K562 (cell line): ENCODE measurements at places on chromosomes 5 and 9. TPM values are rescaled to one million over a fixed set of nuclear protein-coding genes. Genes with fewer than 3 reads are reported as not detected.

Gene PAEP
- total RNA-seq, result 0.51 and 0.69 TPM in 2 replicates

Gene TSSK1B
- total RNA-seq, result not detected in 2 replicates

Gene PDCD1LG2
- not detected in 2 replicates for total RNA-seq

Gene ZNF474
- 0.16 and 0.25 TPM in 2 replicates for total RNA-seq

Gene PPP2R2B
- not detected in 2 replicates for total RNA-seq

Gene CD72
- 0.25 and 0.55 TPM in 2 replicates for total RNA-seq

Gene TSLP
- total RNA-seq, result 1.3 and 1.7 TPM in 2 replicates

Gene ZDHHC11B
- total RNA-seq, result 0.16 TPM in 1 of 2 replicates, not detected in the other

Gene RNF38
- 8.9 and 9.8 TPM in 2 replicates for total RNA-seq

Gene STK32A
- total RNA-seq, result not detected in 2 replicates

- H3K4me3 ChIP-seq, result no peak overlapping the region
- no peaks in the 10 kb centered on the region for H3K4me1 ChIP-seq
- H3K27me3 ChIP-seq, result peaks cover 2% of the 10 kb centered on the region; the same call in 1 of the 3 replicates
- H3K27ac ChIP-seq, result no peak overlapping the region
Observed at GRCh38 chr5:169162407-169162806, 138.5 kb downstream of the SLIT3 start.

DNA sequence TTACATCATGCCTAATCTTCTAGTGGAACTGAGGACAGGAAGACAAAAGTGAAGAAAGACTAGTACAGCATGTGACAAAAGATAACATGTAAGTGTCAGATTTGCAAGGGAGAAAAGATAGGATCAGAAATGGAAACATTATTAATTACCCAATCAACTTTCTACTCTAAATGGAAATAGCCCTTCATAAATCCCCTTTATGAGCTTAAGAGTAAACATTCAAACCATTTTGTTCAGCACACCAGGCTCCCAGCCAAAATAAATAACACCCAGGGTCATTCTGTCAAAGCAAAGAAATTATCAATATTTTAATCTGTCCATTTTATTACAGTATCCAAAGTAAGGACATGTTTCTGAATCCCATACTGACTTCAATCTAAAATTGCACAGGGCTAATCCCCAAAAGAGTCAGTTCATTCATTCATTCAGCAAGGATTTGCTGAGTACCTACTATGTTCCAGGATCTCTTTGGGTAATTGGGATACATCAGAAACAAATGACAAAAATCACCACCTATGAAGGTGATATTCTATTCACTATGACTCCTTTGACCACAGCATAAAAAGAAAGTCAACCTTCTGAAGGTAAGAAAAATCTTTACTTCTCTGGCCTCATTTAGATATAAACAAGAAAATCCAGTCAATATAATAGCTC, 5.3 kb downstream of the PRELID2 start:
- DNase-seq, result no peak
- peaks cover 7% of the 10 kb centered on the region; the same call in 1 of the 2 replicates for H3K4me1 ChIP-seq
- H3K36me3 ChIP-seq, result no peaks in the 10 kb centered on the region
- 0 out of 3 replicates have a peak overlapping the region, but pooled peaks have one; percentile 9 for H3K27ac ChIP-seq
- no peaks in the 10 kb centered on the region for H3K27me3 ChIP-seq

DNA sequence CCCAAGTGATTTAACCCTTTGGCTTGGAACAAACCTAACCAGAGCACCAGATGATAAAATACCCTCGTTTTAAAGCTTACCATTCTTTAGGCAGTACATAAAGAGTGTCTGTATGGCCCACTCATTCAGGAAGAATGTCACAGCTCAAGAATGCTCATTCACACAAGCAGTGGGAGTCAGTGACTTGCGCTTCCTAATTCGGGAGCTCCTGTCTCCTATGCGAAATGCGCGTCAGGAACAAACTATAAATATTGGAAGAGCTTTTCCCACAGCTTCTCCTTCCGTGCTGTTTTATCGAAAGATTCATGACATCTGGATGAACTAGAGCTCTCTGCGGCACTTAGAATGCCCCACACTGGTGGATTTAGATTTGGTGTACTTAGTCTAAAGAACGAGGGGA, 66.6 kb downstream of the NTRK2 start:
- no peak overlapping the region for H3K4me3 ChIP-seq
- H3K27ac ChIP-seq, result no peak overlapping the region
- no peaks in the 10 kb centered on the region for H3K36me3 ChIP-seq
- no peaks in the 10 kb centered on the region for H3K27me3 ChIP-seq

- H3K4me1 ChIP-seq, result no peaks in the 10 kb centered on the region
- no peaks in the 10 kb centered on the region for H3K36me3 ChIP-seq
- no peak overlapping the region for H3K27ac ChIP-seq
- DNase-seq, result no peak
Observed at GRCh38 chr5:2759091-2759490, 7.6 kb upstream of the IRX2 start.

GRCh38 chr5:142314109-142314508, 10.7 kb downstream of the SPRY4 start:
- no peaks in the 10 kb centered on the region for H3K27me3 ChIP-seq
- no peak for DNase-seq
- no peak overlapping the region for H3K27ac ChIP-seq
- H3K4me1 ChIP-seq, result no peaks in the 10 kb centered on the region; the same call in 2 of the 3 replicates
